ENCODE measurements at places on chromosomes 5 and 9.

DNA sequence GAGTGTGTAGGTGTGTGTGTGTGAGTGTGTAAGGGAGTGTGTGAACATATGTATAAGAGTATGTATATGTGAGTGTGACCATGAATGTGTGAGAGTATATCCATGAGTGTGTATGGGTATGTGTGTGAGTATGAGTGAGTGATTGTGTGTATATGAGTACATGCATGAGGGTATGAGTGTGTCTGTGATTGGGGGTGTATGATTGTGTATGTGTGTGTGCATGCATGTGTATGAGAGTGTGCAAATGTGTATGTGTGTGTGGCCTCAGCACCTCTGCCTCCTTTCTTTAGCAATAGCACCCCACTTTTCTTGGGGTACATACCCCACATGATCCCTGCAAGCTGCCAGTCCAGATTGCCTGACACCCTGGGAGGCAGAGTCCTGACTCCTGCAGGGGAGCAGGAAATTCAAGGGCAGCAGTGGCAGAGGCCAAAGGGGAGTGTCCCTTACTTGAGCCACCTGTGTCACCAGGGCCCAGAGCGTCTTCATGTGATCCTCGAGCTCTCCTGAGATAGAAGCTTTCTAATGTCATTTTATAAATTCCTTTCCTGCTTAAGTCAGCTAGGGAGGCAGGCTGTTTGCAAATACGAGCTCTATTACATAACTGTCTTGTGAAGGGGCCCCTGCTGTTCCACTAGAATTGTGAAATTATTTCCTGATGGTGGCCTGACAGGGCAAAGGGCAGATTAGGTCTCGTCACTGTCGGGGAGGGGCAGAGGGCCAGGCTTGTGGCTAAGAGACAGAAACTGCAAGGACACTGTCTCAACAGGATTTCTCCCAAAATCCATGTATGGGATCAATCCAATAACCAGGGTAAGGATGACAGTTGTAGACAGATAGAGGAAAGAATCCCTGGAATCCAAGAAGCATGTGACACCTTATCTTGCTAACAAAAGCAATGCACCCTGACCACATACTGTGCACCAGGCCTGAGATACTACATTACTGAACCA is 389.1 kb downstream of the GADD45G start:
- no peak for DNase-seq

DNA sequence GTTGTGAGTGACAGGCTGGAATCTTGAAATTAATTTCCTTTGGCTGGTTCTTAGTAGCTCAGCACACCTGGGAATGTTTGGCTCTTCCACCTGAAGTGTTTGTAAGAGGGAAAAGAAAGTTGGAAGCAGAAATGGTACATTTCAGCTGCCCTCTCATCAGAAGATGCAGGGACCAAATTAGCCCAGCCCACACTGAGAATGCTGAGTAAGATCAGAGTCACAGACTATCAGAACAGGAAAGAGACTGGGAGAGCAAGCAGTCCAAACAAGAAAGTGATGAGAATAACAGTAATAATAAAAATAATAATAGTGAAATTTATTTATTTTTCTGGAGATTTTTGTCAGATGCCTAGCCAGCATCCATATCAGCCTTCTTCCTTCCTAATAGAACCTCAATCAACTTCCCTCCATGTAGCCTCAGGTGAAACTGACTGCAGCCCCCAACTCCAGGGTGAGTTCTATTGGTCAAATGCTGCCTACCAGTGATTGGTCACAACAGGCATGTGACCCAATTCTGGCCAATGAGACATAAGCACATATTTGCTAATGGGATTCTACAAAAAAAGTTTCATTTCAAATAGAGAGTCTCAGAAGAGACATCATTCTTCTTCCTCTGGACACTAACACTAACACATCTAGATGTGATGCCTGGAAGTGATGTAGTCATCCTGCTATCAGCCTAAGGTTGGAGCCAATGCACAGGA is 31.2 kb upstream of the ADRA1B start:
- DNase-seq = no peak

DNA sequence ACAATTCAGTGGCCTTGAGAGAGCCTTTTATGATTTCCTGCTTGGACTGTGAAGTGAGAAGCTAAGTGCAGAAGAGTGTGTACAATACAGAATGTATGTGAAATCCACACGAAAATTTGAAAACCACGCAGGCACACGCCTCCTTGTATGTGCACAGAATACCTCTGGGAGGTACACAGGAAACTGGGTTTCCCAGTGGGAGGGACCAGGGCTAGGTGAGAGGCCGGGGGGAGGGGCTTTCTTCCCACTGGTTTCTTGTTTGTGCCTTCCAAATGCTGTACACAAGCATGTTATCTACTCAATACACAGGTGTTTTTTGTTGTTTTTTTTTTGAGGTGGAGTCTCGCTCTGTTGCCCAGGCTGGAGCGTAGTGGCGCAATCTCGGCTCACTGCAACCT is 16.1 kb downstream of the C9orf50 start:
- no peak for DNase-seq

GRCh38 chr9:16526380-16526779 is 344.1 kb downstream of the BNC2 start:
- no peak for DNase-seq

DNA sequence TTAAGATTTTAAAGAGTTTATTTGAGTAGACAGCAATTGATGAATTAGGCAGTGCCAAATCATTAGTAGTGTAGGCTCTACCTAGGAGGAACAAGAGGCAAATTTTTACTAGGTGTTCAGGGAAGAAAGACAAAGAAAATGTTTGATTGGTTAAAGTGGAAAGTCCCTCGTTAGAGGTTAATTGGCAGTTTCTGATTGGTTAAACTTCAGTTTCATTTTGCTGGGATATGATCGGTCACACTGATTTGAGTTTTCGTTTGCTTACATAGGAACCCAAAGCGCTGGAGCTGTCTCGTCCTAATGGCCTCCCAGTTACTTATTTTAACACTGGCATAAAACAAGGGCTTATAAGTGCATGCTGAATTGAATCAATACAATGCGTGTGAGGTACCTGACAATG is 15.1 kb downstream of the DMAC1 start:
- no peak for DNase-seq

DNA sequence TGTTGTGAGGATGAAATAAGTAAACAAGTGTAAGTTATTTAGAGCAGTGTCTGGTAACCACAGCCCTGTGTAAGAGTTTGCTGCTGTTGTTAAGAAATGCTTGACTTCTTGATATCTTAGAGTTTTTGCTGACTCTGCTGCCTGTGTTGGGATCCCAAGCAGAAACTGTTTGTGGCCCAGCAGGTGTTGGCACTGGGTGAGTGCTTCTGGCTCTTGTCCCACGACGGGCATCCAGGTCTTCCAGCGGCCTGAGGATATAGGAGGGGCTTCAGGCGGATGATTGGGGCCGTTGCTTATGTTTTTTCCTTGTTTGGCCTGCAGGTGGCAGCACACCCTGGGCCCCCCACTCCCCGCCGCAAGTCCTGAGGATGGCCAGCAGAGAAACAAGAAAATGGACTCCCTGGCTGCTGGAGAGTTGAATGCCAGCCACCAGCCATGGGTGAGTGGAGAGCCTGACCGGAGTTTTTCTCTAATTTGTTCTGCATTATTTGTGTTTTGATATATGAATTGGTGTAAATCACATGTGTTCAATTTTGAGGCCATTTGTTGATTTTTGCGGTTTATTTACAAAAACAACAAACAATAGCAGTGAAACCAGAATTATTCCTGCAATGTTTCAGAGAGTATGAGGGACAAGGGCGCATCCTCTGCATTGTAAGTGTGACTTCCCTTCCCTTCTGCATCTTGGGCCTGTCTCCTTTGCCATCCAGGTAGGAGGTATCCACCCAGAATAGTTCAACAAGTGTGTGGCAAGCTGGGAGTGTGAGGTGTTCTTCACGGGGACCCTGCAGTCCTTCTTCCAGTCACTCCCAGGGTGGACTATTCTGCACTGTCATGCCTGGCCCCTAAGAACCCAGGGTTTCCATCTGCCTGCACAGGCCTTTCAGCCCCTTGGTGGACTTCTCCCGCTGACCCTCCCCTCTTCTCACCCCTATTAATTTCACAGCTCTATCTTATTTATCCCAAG is 50.3 kb downstream of the SLC22A5 start:
- no peak for DNase-seq

DNA sequence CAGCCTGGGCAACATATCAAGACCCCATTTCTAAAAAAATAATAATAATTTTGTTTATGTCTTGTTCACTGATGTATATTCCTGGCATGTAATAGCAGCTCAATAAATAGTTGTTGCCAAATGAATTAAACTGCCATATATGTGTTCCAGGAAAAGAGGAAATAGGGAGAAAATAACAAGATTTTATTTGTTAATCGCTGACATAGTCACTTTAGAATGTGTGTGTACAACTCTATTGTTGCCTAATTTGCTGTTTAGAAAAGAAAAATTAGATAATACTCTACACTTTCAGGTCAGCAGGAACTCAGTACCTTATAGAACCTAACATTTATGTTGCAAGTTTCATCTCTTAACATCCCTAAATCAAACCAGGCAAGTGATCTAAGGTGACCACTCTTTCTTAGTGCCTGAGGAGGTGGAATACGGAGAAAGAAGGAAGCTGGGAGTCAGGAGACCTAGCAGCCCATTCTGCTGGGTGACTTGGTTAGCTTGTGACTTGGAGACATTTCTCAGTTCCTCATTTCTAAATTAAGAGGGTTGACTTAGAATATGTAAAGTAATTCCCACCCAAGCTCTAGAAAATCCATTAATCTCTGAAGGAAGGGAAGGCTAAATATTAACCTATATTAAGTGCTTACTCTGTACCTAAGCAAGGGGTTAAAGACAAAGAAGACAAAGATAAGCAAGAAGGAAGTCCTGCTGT is 110.3 kb upstream of the IQGAP2 start:
- DNase-seq = no peak

DNA sequence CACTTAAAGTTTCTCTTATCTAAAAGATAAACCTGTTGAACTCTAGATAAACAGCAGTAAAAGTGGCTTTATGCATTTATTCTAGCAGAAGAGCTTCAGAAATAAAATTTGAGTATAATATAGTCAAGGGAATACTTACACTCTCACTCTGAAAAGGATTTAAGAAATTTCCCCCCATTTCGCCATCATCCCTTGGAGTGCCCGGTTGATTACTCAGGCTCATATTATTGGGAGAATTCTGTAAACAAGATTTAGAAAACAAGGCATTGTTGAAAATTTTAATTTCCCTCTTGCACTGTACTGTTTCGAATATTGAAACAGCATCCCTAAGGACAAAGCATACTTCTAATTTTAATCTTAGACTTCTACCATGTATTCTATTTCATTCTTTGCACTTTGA is 34.5 kb upstream of the ACOT12 start:
- no peak for DNase-seq

GRCh38 chr5:141603923-141604717 is 14.7 kb downstream of the DIAPH1 start:
- peak; percentile 94 for DNase-seq

DNA sequence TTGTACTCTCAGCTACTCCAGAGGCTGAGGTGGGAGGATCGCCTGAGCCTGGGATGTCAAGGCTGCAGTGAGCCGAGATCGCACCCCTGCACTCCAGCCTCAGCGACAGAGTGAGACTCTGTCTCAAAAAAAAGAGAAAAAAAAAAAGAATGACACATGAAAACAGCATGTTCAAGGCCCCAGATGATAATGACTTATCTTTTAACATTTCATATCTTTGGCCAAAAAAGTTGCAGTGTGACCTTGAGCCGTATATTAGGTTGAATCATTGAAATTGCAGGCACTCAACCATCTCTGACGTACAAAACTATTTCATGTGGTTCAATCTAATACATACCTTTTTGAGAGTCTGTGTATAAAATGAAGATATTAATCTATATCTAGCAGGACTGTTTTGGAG is 79.1 kb upstream of the CPEB4 start:
- no peak for DNase-seq

GRCh38 chr5:89255845-89256463 is 373.0 kb upstream of the MEF2C start:
- DNase-seq = peak; percentile 27

- no peak for DNase-seq
Observed at GRCh38 chr5:77426670-77427069, 65.4 kb downstream of the WDR41 start.

- no peak for DNase-seq
Observed at GRCh38 chr9:105313238-105313637, 68.8 kb downstream of the SLC44A1 start.

DNA sequence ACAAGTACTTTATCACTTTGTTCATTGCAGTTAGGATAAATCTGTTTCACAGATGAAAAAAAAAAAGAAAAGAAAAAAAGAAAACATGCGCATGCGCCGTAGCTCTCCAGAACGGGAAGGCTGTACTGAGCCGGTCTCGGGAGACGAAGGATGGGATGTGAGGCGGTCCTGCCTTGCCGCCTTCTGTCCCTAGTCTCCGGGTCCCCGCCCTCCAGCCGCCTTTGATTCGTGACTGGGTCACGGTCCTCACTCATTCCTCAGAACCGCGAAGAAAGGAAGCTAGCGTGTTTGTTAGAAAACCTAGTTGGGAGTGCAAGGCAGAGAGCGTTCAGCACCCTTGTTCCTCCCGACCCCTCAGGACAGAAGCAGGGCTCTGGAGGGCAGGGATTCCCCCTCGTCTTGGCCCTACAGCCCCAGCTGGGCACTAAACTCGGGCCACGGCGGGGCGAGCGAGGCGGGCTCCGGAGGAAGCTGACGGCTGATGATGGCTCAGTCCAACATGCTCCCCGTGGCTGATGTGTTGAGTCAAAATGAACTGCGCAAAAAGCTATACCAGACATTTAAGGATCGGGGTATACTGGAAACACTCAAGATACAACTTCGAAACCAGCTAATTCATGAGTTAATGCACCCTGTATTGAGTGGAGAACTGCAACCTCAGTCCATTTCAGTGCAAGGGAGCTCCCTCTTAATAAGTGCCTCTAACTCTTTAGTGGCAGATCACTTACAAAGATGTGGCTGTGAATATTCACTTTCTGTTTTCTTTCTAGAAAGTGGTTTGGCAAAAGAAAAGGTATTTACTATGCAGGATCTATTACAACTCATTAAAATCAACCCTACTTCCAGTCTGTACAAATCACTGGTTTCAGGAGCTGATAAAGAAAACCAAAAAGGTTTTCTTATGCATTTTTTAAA is 40.0 kb downstream of the CPLANE1 start:
- DNase-seq = peak; percentile 13

- no peak for DNase-seq
Observed at GRCh38 chr5:157571357-157571827, 4.2 kb downstream of the ADAM19 start.

DNA sequence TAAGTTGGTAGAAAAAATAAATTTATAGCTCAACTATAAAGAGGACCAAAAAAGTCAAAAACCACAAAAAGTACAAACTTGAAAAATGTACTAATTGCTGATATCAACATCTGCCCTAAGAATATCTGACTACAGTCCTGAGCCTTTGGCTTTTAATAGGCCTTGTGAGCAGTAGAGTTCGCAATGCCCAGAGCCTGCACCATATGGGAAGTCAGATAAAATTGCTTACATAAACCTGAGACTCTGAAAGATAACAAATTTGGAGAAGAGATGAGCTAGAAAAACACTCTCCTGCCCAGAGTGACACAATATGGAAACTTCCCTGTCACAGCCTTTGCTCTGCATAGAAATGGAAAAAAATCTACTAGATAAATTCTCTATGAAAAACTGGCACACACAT is 368.0 kb upstream of the GRIN3A start:
- no peak for DNase-seq

GRCh38 chr9:133351908-133352634 is 4.1 kb downstream of the RPL7A start:
- DNase-seq = no peak
